Activated T-cell treated with anti-CD3 and anti-CD28 coated beads, Interleukin-2, amount 50 U/mL, for 24 hours (primary cell): ENCODE measurements at places on chromosomes 3 and 15.

DNA sequence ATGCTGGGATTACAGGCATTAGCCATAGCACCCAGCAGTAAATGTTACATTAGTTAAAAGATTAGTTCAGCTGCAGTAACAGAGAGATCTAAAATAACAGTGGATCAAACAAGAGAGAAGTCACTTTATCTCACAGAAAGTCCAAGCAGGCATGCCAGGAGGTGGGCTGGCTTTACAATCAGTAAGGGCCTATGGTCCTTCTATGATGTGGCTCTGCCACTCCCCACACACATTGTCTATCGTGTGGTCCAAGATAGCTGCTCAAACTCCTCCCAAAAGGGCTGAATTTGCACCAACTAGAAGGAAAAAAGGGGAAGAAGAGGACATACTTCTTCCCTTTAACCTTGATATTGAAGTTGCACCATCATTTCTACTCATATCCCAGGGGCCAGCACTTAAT is 4.6 kb upstream of the RUVBL1 start:
- no peak for DNase-seq

DNA sequence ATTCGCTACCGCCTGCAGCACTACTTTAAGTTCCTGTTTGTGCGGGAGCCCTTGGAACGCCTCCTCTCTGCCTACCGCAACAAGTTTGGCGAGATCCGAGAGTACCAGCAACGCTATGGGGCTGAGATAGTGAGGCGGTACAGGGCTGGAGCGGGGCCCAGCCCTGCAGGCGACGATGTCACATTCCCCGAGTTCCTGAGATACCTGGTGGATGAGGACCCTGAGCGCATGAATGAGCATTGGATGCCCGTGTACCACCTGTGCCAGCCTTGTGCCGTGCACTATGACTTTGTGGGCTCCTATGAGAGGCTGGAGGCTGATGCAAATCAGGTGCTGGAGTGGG is 995 bp downstream of the CHST14 start:
- DNase-seq: no peak

- no peak for DNase-seq
Measured at GRCh38 chr3:70974747-70975146, 608.8 kb downstream of the FOXP1 start.

DNA sequence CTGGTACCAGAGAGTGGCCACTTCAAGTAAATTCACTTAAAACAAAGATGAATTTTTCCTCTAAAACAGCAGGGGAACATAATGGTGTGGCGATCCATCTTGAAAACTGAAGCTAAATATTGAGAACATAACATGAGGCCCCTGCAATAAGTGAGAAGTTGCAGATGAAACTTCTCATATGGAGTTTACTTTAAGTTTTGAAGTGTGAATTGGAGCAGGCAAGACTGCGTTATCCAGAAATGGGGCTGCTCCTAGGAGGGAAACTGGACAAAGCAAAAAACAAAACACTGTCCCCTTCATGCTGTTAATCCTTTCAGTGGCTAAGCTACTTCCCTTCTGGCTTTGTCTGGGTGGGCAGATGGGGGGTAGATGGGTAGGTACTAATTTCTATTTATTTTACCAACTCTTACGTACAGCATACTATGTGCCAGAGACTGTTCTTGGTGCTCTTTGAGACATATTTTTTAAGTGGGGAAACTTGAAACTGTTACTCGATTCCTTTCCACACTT is 172.8 kb downstream of the TAFA4 start:
- no peak for DNase-seq

DNA sequence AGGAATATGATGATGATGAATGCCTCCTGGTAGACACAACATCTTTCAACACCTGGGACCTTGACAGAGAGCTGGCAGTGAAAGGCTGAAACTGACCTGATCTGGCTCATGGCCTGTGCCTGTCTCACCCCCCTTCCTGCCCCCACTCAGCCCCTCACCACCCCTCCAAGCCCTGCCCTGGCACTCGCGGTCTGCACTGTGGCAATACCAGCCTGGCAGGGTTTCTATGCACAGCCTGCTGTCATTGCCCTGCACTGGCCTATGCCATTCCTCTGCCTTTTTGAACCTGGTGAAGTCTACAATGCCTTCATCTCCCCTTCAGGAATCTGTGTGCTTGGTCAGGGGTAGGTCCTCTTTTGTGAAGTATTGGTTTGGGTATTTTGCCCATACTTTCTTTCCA is 56.5 kb downstream of the ACAD9 start:
- DNase-seq: no peak

DNA sequence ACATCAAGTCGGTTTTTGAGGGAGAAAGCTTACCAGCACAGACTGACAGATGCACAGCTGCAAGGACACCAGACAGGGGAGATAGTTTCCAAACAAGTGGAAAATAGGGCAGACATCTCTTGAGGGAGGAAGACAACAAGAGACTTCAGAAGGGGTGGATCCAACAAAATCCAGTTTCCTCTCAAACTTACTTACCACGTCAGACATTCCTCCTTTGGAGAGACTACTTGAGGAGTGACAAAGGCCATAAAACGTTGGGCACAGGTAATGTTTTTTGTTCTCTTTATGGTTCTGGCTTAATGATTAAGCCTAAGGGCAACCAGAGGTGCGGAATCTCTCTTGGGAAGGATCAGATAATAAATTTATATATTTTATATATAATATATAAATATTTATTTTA is 76.1 kb downstream of the CD200 start:
- DNase-seq: no peak

DNA sequence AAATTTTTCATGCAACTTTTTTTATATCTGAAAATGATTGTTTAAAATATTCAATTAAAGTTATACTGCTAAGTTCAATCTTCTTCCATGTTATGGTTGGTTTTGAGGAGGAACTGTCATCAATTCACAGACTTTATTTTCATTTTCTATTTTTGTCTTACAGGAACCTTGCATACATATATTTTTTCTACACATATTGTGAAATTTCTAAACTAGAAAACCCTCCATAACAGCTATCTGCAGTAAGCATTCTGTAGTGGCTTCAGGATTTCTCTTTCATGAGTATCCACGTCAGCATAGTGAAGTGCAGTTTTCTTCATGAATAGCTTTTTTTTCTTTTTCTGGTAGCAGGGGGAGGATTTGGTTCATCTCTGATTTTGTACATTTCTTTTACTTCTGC is 48.2 kb downstream of the ATR start:
- DNase-seq: no peak
